ENCODE measurements at places on chromosomes 3 and 15.

DNA sequence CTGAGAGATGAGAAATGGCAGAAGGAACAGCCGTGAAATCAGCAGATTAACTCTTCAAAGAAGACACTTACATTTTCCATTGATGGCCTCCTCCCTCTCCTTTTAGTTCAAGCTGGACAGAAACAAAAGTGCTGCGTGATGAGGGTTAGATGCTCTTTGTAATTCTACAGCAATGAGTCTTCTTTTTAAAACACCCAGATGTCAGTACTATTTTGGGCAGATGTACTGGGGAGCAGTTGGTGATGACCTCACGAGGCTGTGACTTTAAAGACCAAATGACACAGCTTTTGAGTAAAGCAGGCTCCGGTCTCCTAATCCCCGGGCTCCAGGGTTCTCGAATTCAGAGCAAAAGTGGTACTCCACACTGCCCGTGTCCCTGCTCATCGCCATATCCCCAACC, 198.2 kb downstream of the SLCO3A1 start:
- no peak for DNase-seq

DNA sequence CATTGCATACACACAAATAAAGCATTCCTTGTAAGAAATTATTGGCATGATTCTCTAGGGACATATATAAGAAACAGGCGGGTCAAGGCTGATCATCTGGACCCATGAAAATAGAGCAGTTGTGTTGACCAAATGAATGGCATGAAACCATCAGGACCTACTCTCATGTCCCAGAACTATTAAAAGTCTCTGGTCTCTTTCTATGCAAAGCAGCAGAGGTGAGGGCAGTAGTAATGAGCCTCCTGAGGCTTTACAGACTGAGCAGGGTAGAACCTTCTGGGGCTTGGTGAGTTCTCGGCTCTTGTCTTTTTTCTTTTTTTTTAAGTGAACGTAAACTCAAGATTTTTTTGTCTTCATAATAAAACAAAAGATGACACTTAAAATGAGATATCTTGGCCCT, 9.3 kb downstream of the GLDN start:
- DNase-seq = no peak

GRCh38 chr15:99070208-99070607, 34.7 kb upstream of the SYNM start:
- no peak for DNase-seq

DNA sequence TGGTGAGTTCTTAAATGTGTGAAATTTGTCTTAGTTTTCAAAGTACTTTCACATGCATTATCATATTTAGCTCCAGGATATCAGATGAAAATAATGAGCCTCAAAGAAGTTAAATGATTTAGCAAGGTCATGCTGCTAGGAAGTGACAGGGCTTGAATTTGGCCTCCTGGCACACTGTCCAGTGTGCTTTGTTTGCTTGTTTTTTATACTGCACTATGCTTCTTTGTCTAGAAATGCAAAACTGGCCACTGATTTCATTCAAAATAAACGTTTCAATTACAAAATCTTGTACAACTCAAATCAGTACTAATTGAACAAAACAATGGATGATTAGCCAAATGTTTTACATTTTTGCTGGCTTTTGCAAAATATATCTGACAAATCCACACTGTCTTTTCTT, 583.3 kb upstream of the CBLB start:
- no peak for DNase-seq

DNA sequence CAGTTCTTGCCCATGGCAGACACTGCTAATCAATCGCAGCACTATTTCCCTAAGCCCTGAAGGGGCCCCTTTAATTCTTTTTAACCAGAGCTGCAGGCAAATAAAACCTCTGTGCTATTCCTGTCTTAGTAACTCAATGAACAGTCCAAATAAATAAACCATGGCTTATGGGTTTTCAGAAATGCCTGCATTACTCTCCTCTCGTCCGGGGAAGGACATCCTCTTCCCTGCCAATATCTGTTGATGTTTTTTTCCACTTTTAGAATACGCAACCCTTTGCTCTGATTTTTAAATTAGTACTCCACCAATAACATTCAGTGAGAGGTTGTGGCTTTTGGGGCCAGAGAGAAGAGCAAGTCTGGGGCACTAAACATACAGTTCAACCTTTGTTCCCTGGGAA, 35.2 kb upstream of the PRICKLE2 start:
- no peak for DNase-seq

DNA sequence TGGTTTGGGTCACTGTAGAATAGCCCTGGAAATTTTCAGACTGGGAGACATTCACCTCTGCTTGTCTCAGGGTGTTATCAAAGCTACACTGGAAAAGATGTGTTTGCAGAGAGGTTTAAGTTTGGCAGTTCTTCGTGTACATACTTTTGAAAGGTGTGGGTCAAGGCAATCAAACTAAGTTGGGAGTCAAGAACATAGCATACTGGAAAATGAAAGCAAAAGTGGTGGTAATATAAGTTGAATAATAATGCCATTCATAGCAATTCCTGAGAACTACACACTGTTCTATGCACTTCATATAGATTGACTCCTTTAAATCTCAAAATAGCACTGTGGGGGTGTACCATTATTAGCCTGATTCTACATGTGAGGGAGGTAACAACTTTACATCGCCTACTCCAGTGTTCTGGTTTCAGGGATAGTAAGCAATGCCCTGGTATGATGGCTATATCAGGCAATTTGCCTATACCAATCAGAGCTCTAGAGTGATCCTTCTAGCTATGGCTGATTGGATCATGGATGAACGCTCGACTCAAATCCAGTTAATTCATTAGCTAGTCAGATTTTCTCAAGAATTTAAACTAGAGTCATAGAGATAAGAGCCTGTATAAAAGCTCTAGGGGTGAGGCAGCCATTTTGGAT, 44.6 kb upstream of the RASGRP1 start:
- no peak for DNase-seq

DNA sequence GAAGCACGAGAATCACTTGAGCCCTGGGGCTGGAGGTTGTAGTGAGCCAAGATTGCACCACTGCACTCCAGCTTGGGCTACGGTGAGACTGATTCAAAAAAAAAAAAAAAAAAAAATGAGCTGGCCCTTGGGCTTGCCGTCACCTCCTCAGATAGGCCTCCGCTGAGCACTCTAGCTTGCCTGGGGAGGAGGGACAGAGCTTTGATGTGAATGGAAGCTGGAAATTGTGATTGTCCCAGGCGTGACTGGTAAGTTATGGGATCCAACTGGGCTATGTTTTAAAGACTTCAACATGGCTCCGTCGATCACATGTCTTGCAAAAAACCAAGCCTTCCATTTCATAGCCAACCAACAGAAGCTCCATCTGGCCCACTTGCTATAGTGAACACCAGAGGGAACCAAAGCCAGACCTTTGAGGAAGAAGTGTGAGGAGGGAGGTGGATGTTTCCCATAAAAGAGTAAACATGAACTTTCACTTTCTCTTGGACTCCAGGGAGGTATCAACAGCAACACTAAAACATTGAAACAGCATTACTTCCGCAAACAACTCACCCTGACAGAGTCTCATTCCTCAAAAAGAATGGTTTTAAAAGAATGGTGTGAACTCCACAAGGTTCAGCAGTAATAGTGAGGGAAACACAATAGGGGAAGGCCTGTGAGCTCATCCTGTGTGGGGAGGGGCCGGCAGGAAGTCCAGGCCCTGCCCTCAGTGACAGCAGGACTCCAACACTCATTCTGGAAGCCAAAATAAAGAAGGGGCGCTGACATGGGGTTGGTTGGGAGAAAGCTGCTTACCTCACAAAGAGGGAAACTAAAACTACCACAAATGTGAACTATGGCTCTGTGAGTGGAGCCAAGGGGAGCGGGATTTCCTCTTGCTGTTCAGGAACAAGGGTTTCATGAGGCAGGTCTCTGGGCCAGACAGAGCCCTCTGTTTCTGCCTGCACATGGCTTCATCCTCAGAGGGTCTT, 59.2 kb upstream of the IL12A start:
- DNase-seq = peak; percentile 37

GRCh38 chr15:89395996-89396395, 61.4 kb upstream of the POLG start:
- DNase-seq = no peak

DNA sequence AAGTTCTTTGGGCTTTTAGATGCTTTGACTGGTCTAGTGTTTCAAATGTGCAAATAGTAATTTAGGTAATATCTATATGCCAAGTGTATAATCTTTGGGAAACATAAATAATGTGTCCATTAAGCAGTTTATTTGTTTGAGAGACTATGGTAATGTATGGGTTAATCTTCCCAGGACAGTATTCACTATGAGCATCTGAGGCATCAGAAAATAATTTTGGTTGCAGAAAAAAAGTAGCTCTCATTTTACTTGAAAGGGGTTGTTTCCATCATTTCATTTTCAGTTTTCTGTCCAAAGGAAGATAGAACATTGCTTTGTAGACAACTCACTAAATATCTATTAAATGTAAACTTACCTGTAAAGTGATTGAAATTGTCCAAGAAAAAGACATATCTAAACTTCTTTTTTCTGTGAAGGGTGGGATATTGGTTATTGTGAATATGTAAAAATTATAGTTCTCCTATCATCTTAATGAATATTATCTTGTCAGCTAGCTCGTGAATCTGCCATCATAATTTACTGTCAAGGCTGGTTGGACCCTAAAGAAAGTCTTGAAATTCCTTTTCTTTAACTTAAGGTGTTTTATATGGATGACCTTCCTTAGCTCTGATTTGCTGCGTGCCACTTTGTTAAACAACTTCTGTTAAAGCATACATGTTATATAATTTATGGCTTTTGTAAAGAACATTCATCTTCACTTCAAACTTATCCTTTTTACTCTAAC, 108.8 kb downstream of the EPHA3 start:
- DNase-seq = no peak

DNA sequence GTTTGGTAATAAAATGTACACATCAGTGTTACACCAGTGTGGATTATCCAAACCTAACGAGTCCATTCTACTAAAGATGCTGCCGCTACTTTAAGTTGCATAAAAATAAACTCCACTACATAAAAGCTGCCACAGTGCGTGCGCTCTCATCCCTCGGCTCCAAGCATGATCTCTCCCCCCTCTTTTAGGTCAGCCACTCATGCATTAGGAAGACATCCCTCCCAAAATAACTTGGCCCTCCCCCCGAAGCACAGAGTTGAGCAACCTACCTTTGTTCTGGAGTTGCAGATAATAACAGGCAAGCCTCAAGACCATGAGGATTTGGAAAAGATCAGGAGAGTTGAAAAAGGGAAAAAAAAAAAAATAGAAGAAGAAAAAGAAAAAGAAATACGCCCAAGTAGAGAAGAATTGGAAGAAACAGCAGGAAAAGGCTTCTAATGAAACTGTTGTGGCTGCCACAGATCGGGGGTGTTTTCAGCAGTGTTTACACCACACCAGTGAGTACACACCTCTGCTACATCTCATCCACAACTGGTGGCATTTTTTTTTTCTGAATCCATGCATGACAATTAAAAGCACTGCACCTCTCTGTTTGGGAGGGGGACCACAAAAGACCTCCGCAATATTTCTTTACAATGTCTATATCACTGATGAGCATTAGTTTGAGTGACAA, 339.2 kb downstream of the FOXP1 start:
- DNase-seq = no peak

DNA sequence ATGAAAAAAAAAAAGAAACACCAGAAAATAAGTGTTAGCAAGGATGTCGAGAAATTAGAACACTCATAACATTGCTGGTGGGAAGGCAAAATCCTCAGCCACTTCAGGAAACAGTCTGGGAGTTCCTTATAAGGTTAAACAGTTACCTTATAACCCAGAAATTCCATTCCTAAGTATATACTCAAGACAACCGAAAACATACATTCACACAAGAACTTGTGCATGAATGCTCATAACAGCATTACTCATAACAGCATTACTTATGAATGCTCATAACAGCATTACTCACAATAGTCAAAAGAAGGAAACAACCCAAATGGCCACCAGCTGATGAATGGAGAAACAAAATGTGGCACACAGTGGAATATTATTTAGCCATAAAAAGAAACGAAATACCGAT, 34.8 kb upstream of the DCP1A start:
- DNase-seq = no peak

DNA sequence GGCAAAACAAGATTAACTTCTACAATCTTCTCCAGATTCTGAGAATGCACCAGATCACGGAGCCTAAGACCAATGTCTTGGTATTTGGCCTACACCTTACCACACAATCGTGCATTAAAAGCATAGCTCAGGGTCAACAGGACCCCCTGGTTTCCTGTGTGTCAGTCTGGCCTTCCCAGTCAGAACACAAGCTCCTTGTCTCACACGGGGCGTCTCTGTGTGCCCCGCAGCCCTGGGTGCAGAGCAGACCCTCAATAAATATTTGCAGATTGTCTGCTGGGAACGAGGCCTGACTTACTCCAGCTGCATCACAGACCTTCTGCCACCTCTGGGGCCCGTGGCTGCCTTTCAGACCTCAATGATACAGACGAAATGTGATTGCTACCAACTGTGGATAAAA, 82.5 kb upstream of the CTNNB1 start:
- no peak for DNase-seq

DNA sequence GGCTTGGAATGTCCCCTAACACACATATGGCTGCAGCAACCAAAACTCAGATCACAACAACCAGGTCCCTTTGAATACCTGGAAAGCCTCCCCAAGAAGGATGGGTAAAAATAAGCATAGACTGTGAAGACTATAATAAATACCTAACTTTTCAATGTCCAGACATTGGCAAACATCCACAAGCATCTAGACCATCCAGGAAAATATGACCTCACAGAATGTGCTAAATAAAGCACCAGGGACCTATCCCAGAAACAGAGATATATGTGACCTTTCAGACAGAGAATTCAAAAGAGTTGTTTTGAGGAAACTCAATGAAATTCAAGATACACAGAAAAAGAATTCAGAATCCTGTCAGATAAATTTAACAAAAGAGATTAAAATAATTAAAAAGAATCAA, 109.2 kb downstream of the NEDD4 start:
- DNase-seq = no peak

- DNase-seq = no peak
These were observed 255.5 kb downstream of the UACA start for GRCh38 chr15:70507772-70508371.

DNA sequence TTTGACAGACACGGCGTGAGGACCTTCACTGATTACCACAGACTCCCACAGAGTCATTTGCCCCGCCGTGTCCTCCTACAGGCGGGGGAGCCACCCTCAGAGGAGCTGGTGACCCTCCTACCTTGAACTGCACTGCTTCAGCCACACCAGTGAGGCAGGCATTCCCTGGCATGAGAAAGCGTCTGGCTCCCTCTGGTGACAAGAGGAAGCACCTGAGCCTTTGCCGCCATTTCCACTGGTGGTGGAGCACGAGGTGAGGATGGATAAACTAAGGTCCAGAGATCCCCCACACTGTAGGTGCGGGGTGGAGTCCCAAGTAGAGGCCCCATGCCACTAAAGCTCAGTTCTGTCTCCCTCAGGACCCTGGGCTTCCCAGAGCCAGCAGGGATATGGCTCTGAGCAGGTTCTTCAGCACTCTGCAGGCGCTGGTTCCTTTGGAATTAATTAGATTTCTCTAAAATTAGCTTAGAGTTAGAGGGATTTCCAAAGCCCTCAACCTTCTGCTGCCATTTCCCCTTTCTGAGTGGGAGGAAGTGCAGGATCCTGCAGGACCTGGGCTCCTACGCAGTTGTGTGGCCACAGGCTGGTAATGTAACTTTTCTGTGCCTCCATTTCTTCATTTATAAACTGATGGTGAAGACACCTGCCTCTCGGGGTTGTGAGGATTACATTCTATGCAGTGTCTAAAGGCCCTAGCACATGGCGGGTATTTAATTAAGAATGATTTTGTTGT, 224.0 kb downstream of the SLCO3A1 start:
- peak; percentile 49 for DNase-seq
